ENCODE measurements at places on chromosomes 7 and 10. TPM values are rescaled to one million over a fixed set of nuclear protein-coding genes. Genes with fewer than 3 reads are reported as not detected.

DNA sequence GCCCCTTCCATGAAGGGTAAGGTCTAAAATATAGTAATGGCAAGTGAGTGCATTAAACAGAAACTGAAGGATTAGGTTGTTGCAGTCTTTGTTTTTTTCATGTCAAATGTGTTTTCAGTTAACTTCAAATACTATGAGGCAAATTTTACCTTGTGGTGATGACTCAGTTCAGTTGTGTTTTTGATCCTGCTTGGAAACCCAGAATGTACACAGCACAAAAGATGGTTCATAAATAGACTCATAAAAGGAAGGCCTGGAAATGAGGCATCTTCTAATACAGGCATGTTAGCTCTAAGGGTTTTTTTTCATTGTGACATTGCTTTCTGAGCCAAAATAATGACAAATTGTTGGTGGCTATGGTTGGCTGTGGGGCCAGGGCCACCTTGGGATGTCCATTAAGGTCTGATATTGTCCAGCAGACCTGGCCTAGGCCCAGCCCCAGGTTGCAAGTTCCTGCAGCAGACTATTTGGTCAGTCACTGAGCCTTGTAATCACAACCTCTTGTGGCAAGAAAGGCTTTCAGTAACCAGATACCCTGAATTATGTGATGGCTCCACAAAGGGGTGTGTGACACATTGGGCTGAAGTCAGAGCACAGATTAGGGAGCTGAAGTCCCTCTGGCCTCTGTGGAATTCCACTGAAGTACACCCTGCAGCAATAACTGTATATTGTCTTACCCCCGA, 69.0 kb upstream of the SAMD8 start:
- H3K4me1 ChIP-seq, result no peaks in the 10 kb centered on the region
- DNase-seq, result peak; percentile 46
- no peak overlapping the region for H3K4me3 ChIP-seq
- H3K27ac ChIP-seq, result peak overlapping the region; percentile 22

Gene SLC29A4
- 6.4 TPM for total RNA-seq

Gene SLC29A3
- 2.3 TPM for total RNA-seq

- no peaks in the 10 kb centered on the region for H3K36me3 ChIP-seq
- no peak for DNase-seq
- no peak overlapping the region for H3K4me3 ChIP-seq
- no peak overlapping the region for H3K27ac ChIP-seq
- no peaks in the 10 kb centered on the region for H3K4me1 ChIP-seq
These were observed 155.8 kb upstream of the HABP2 start for GRCh38 chr10:113397047-113397446.

DNA sequence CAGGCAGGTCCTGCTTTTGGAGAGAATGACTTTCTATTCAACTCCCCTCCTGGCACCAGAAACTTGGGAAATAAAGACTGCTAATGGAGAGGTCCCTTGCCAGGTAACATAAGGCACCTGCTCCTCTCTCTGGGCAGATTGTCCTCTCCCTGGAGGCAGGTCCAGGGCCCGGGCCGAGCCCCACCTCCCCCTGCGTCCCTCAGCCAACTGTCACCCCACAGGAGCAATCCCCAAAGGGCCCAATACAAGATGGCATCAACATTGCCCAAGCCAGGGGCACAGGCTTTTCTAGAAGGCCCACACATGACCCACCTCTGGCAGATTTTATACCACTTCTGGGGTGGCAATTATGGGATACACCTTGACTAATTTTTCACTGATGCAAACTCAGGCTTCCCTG, 145.2 kb downstream of the HERPUD2 start:
- H3K36me3 ChIP-seq, result no peaks in the 10 kb centered on the region
- no peaks in the 10 kb centered on the region for H3K27me3 ChIP-seq
- no peak for DNase-seq
- no peak overlapping the region for H3K27ac ChIP-seq
- no peak overlapping the region for H3K4me3 ChIP-seq

- H3K4me1 ChIP-seq, result peaks cover 20% of the 10 kb centered on the region
- H3K4me3 ChIP-seq, result no peak overlapping the region
- H3K27ac ChIP-seq, result no peak overlapping the region
- H3K27me3 ChIP-seq, result no peaks in the 10 kb centered on the region
These were observed 34.3 kb downstream of the SRPK2 start for GRCh38 chr7:105354383-105354782.

DNA sequence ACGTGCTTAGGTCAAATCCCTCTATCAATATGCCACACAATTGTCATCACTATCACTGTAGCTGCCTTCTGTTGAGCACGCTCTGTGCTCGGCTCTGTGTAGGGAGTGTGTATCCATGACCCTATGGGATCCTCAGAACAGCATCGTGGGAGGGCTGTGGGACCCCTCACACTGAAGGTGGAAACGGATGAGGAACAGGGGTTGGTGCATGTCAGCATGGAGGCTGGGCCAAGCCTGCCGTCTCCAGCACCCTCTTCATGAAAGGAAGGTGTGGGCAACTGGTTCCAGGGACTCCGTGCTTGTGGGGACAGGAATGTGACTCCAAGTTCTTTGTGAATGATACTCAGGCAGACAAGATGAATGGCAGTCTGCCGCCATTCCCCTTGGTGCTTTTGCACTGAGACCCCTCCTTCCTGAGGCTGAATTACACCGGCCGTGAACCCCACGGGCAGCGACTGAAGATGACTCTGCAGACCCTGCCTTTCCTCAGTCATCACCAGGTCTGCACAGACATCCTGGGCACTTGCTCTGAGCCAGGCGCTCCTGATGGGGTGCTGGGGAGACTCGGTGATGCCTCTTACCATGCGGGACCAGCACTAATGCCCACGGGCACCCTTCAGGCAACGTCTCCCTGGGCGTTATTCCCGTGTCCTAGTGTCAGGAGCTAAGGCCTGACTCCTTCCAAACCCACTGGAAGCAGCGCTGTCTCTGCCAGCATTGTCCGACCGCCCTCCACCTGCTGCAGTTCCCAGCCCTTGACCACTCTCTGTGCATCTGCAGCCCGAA, 495.2 kb downstream of the TCERG1L start:
- H3K27ac ChIP-seq, result no peak overlapping the region
- H3K27me3 ChIP-seq, result no peaks in the 10 kb centered on the region
- H3K4me1 ChIP-seq, result no peaks in the 10 kb centered on the region
- no peaks in the 10 kb centered on the region for H3K36me3 ChIP-seq

GRCh38 chr10:119663866-119664698, 12.9 kb downstream of the BAG3 start:
- H3K4me1 ChIP-seq, result peaks cover 57% of the 10 kb centered on the region
- peak overlapping the region; percentile 86 for H3K27ac ChIP-seq
- no peak for DNase-seq
- peaks cover 8% of the 10 kb centered on the region for H3K36me3 ChIP-seq

DNA sequence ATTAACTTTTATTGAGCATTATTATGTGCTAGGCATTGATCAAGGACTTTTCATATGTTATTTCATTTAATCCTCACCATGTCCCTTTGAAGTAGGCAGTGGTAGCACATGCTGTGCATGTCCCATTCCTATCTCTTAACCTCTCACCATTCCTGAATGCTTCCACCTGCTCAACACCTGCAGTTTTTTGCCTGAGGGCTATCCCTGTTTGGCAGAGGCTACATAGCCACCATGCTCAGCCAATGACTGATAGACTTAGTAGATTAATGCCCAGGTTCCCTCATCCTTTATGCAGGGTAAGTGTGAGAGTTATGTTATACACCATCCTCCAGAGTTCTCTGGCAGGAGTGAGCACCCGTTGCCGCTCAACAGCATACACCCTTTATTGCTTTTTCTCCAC, 387.8 kb downstream of the BBS9 start:
- no peaks in the 10 kb centered on the region for H3K36me3 ChIP-seq
- no peaks in the 10 kb centered on the region for H3K4me1 ChIP-seq
- H3K27me3 ChIP-seq, result no peaks in the 10 kb centered on the region
- H3K27ac ChIP-seq, result no peak overlapping the region
- DNase-seq, result no peak
- H3K4me3 ChIP-seq, result no peak overlapping the region

Gene OR2A42
- not detected for total RNA-seq

Measured in fibroblast of lung (primary cell).